ENCODE measurements at places on chromosomes 2 and 18. TPM values are rescaled to one million over a fixed set of nuclear protein-coding genes. Genes with fewer than 3 reads are reported as not detected.

The GPN1 gene
- polyA plus RNA-seq = 6.5 TPM

GRCh38 chr2:3244486-3244885 is 133.1 kb downstream of the EIPR1 start:
- H3K36me3 ChIP-seq = no peaks in the 10 kb centered on the region
- no peaks in the 10 kb centered on the region for H3K27me3 ChIP-seq
- H3K4me3 ChIP-seq = no peak overlapping the region
- no peaks in the 10 kb centered on the region for H3K4me1 ChIP-seq
- H3K27ac ChIP-seq = no peak overlapping the region

GRCh38 chr2:147560810-147561535 is 283.9 kb upstream of the ACVR2A start:
- no peaks in the 10 kb centered on the region for H3K36me3 ChIP-seq
- no peak overlapping the region for H3K4me3 ChIP-seq
- peaks cover 15% of the 10 kb centered on the region for H3K4me1 ChIP-seq
- no peaks in the 10 kb centered on the region for H3K27me3 ChIP-seq
- no peak for DNase-seq
- H3K27ac ChIP-seq = no peak overlapping the region

GRCh38 chr2:148430101-148430500 is 214.4 kb upstream of the EPC2 start:
- H3K4me1 ChIP-seq = no peaks in the 10 kb centered on the region
- no peaks in the 10 kb centered on the region for H3K36me3 ChIP-seq
- H3K4me3 ChIP-seq = no peak overlapping the region
- H3K27ac ChIP-seq = no peak overlapping the region

GRCh38 chr2:172723286-172723685 is 12.4 kb upstream of the RAPGEF4 start:
- no peak overlapping the region for H3K4me3 ChIP-seq
- H3K36me3 ChIP-seq = no peaks in the 10 kb centered on the region
- H3K27me3 ChIP-seq = no peaks in the 10 kb centered on the region
- no peak for DNase-seq
- no peaks in the 10 kb centered on the region for H3K4me1 ChIP-seq

All from heart right ventricle (tissue), 16 donors.